ENCODE measurements at places on chromosomes 5 and 9. TPM values are rescaled to one million over a fixed set of nuclear protein-coding genes. Genes with fewer than 3 reads are reported as not detected.

GRCh38 chr5:160602744-160603143 is 181.1 kb downstream of the PTTG1 start:
- H3K4me3 ChIP-seq, result no peak overlapping the region
- no peak overlapping the region for H3K27ac ChIP-seq
- H3K27me3 ChIP-seq, result no peaks in the 10 kb centered on the region
- H3K36me3 ChIP-seq, result no peaks in the 10 kb centered on the region
- no peaks in the 10 kb centered on the region for H3K4me1 ChIP-seq
- no peak for DNase-seq

DNA sequence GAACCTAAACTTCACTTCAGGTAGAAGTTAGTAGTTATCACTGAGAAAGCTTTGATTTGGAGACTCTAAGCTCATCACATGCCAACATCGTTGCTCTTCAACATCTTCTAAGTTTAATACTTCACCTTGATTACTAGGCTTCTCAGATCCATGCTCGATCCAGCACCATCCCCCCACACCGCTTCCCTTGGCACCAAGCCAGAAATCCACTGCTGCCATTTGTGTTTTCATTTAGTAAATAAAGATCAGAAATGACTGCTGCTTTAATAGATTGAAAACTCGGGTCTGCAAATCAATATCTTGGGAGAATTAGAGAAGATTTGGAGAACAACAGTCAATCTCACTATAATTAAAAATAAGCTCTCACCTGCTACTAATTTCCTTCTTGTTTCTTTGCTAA is 214.7 kb upstream of the NR4A3 start:
- H3K4me3 ChIP-seq, result no peak overlapping the region
- peaks cover 11% of the 10 kb centered on the region for H3K27me3 ChIP-seq
- no peak for DNase-seq
- no peaks in the 10 kb centered on the region for H3K36me3 ChIP-seq

- no peaks in the 10 kb centered on the region for H3K4me1 ChIP-seq
- no peak overlapping the region for H3K4me3 ChIP-seq
- no peak for DNase-seq
- no peaks in the 10 kb centered on the region for H3K27me3 ChIP-seq
Measured at GRCh38 chr9:125683486-125683885, 23.5 kb downstream of the MAPKAP1 start.

DNA sequence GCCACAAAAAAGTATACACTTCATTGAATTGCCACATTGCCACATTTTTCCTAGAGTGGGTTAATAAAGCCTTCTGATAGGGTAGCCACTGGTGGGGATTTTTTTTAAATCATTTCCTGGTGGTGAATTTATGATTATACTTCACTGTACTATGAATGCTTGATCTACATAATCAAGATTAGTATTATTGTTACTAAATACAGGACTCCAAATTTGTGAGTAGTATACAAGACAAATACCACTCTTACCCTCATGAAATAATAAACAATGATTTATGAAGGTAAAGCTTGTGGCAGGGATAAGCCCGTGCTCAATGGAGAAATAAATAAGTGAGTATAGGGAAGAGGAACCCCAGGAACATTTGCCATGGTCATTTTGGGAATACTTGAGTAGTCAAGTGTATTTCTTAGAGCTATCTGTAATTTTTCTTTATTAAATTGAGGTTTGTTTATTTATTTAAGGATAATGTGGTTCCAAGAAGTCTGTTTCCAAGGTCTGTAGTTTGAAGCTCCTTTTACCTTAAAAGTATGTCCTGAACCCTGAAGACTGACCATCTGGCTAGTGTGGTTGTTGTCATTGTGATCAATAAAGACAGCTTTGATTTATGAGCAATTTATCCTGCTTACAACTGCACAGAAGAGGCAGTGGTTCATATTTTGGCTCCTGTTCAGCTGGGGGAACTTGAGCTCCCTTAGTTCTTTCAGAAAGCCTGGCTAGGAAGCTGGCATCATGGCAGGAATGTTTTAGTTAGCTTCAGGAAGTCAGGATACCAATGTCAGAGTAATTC is 118.6 kb downstream of the ZSWIM6 start:
- H3K27me3 ChIP-seq, result no peaks in the 10 kb centered on the region
- DNase-seq, result no peak
- H3K36me3 ChIP-seq, result peaks cover 8% of the 10 kb centered on the region

DNA sequence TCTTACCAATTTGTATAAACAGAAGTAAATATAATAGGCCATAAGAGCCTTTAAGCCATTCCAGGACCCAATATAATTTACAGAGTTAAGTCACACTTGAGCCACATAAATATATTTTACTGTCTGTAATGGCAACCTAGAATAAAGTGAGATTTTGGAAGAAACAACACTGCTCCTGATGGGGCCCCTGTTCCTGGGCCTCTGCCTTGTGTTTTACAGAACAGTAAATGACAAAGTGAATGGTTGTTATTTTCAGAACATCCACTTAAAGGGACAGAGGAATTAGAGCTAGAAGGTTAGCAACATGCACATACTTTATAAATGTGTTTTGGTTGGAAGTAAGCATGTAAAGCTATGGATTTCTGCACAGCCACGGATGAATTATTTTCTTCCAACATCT is 3.6 kb downstream of the PTGER4 start:
- H3K4me1 ChIP-seq, result peaks cover 46% of the 10 kb centered on the region
- H3K27me3 ChIP-seq, result no peaks in the 10 kb centered on the region
- peak overlapping the region; percentile 95 for H3K27ac ChIP-seq
- no peak for DNase-seq
- peak overlapping the region; percentile 92 for H3K4me3 ChIP-seq

GRCh38 chr5:179516221-179516620 is 34.1 kb upstream of the RUFY1 start:
- peaks cover 4% of the 10 kb centered on the region for H3K27me3 ChIP-seq
- H3K4me3 ChIP-seq, result no peak overlapping the region
- DNase-seq, result no peak
- no peaks in the 10 kb centered on the region for H3K36me3 ChIP-seq

DNA sequence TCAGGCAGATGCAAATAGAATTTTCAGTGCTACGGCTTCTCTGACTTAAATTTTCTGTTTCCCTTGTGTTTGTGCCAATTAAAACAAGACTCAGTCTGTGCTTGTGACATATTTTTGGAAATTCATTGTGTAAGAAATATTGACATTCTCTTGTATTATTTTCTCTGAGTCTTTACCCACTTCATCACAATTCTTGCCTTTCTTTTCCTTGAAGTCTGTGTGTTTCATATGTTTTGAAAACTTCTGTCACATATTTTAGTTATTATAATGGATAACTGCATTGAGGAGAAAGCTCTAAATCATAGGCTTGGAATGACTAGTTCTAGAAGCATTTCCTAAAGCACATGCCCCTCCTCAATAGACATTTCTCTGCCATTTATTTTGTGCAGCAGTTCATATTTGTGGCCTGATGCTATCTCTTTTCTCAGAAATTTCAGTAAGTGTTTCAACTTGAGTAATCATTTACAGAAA is 206.6 kb downstream of the PALM2AKAP2 start:
- H3K4me1 ChIP-seq, result peaks cover 11% of the 10 kb centered on the region
- no peak overlapping the region for H3K4me3 ChIP-seq
- no peak for DNase-seq
- H3K27ac ChIP-seq, result no peak overlapping the region

GRCh38 chr9:106107716-106108115 is 413.4 kb downstream of the TMEM38B start:
- no peaks in the 10 kb centered on the region for H3K4me1 ChIP-seq
- no peaks in the 10 kb centered on the region for H3K27me3 ChIP-seq
- H3K4me3 ChIP-seq, result no peak overlapping the region
- no peak overlapping the region for H3K27ac ChIP-seq
- no peak for DNase-seq

GRCh38 chr9:98255061-98255577 is 330 bp downstream of the TBC1D2 start:
- peak overlapping the region; percentile 90 for H3K4me3 ChIP-seq
- peak overlapping the region; percentile 98 for H3K27ac ChIP-seq
- H3K36me3 ChIP-seq, result peaks cover 4% of the 10 kb centered on the region
- peaks cover 35% of the 10 kb centered on the region for H3K4me1 ChIP-seq
- DNase-seq, result no peak

DNA sequence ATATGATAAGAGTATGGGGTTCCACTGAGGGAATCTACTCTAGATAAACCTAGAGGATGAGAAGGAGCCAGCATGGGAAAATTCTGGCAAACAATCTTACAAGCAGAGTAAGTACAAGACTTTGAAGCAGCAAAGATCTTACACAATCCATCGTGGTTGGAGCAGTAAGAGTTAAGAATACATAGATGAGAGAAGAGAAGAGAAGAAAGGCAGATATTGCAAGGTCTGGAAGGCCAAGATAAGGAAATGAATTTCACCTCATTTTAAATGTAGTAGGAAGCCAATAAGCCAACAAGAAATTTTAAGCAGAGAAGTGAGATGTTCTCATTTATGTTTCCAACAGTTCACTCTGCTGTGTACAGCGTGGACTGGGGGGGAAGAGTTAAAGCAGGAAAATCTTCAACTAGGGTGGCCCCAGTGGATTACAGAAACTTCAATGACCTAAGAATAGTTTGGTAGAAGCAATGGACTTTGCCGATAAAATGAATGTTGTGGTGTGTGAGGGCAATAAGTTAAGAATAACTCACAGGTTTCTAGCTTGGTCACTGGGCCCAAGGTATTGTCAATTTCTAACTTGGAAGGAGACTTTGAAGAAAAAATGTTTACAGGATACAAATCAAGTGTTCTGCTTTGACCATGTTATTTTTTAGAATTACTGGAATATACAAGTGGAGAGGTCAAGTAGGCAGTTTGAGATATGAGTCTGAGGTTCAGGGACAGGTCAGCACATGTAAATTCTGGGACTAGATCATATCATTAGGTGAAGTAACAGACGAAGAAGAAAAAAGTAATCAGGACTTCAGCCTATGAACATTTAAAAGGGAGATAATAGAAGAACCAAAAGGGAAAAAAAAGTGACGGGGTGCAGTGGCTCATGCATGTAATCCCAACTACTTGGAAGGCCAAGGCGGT is 12.1 kb upstream of the ISOC1 start:
- DNase-seq, result no peak
- H3K4me3 ChIP-seq, result no peak overlapping the region
- no peaks in the 10 kb centered on the region for H3K4me1 ChIP-seq
- no peak overlapping the region for H3K27ac ChIP-seq

GRCh38 chr5:66639037-66639436 is 42.8 kb downstream of the MAST4 start:
- H3K27ac ChIP-seq, result no peak overlapping the region
- H3K36me3 ChIP-seq, result no peaks in the 10 kb centered on the region
- no peaks in the 10 kb centered on the region for H3K4me1 ChIP-seq
- no peak for DNase-seq
- H3K27me3 ChIP-seq, result peaks cover 16% of the 10 kb centered on the region

GRCh38 chr9:127960410-127961154 is 20.2 kb downstream of the EEIG1 start:
- no peak for DNase-seq
- H3K36me3 ChIP-seq, result peaks cover 81% of the 10 kb centered on the region
- no peak overlapping the region for H3K4me3 ChIP-seq
- H3K27me3 ChIP-seq, result no peaks in the 10 kb centered on the region
- H3K27ac ChIP-seq, result peak overlapping the region; percentile 81

- peaks cover 19% of the 10 kb centered on the region for H3K4me1 ChIP-seq
- no peak for DNase-seq
- H3K27me3 ChIP-seq, result no peaks in the 10 kb centered on the region
- no peak overlapping the region for H3K27ac ChIP-seq
Measured at GRCh38 chr9:76103531-76104315, 213.2 kb downstream of the PCSK5 start.

- no peak overlapping the region for H3K27ac ChIP-seq
- DNase-seq, result no peak
- peaks cover 37% of the 10 kb centered on the region for H3K27me3 ChIP-seq
- no peaks in the 10 kb centered on the region for H3K36me3 ChIP-seq
- H3K4me3 ChIP-seq, result no peak overlapping the region
- H3K4me1 ChIP-seq, result no peaks in the 10 kb centered on the region
Measured at GRCh38 chr9:127250896-127251391, 13.6 kb upstream of the GARNL3 start.

- H3K36me3 ChIP-seq, result no peaks in the 10 kb centered on the region
- DNase-seq, result no peak
- H3K27ac ChIP-seq, result no peak overlapping the region
- peaks cover 93% of the 10 kb centered on the region for H3K27me3 ChIP-seq
Measured at GRCh38 chr5:138655530-138656190, 80.5 kb upstream of the HSPA9 start.

DNA sequence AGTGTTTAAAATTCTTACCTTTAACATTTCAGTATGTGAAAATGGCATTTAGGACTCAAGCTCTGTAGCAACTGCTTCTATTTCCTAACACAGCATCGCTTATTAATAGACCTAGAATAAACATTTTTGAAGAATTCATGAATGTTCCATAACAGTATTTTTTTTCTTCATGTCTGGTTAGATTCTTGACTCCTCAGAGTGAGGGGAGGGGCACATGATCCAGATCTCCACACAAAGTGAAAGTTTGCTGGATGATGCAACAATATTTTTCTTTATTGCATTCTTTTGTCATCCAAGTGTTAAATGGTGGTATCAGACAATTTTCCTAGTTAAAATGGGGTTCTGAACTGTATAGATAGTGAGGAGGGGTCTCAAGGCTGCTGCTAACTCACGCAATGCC is 130.8 kb upstream of the MAN2A1 start:
- H3K4me3 ChIP-seq, result no peak overlapping the region
- no peaks in the 10 kb centered on the region for H3K36me3 ChIP-seq
- peaks cover 2% of the 10 kb centered on the region for H3K27me3 ChIP-seq
- peaks cover 7% of the 10 kb centered on the region for H3K4me1 ChIP-seq

- DNase-seq, result peak; percentile 96
- peaks cover 83% of the 10 kb centered on the region for H3K36me3 ChIP-seq
- H3K27me3 ChIP-seq, result no peaks in the 10 kb centered on the region
Measured at GRCh38 chr5:172175263-172175719, 12.7 kb downstream of the STK10 start.

- DNase-seq, result no peak
- peaks cover 54% of the 10 kb centered on the region for H3K27me3 ChIP-seq
- H3K27ac ChIP-seq, result no peak overlapping the region
- H3K4me3 ChIP-seq, result no peak overlapping the region
Measured at GRCh38 chr5:123033157-123033671, 3.3 kb downstream of the PPIC start.

Gene GABRA6
- total RNA-seq, result not detected

Gene DNAH5
- not detected for total RNA-seq

Gene PCDHGA1
- 0.05 TPM for total RNA-seq

Gene MLANA
- total RNA-seq, result not detected

Gene FAM153A
- 8.4 TPM for total RNA-seq

Gene DBH
- not detected for total RNA-seq

Gene CD74
- 462 TPM for total RNA-seq
